ENCODE measurements at places on chromosomes 12 and 14. TPM values are rescaled to one million over a fixed set of nuclear protein-coding genes. Genes with fewer than 3 reads are reported as not detected.

DNA sequence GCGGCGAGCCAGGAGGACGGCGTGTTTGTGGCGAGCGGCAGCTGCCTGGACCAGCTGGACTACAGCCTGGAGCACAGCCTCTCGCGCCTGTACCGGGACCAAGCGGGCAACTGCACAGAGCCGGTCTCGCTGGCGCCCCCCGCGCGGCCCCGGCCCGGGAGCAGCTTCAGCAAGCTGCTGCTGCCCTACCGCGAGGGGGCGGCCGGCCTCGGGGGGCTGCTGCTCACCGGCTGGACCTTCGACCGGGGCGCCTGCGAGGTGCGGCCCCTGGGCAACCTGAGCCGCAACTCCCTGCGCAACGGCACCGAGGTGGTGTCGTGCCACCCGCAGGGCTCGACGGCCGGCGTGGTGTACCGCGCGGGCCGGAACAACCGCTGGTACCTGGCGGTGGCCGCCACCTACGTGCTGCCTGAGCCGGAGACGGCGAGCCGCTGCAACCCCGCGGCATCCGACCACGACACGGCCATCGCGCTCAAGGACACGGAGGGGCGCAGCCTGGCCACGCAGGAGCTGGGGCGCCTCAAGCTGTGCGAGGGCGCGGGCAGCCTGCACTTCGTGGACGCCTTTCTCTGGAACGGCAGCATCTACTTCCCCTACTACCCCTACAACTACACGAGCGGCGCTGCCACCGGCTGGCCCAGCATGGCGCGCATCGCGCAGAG, 873 bp downstream of the PLXNC1 start:
- peak overlapping the region; percentile 67 for H3K4me3 ChIP-seq
- H3K27me3 ChIP-seq = peaks cover 57% of the 10 kb centered on the region
- peak; percentile 57 for DNase-seq
- H3K36me3 ChIP-seq = no peaks in the 10 kb centered on the region
- no peak overlapping the region for H3K27ac ChIP-seq

DNA sequence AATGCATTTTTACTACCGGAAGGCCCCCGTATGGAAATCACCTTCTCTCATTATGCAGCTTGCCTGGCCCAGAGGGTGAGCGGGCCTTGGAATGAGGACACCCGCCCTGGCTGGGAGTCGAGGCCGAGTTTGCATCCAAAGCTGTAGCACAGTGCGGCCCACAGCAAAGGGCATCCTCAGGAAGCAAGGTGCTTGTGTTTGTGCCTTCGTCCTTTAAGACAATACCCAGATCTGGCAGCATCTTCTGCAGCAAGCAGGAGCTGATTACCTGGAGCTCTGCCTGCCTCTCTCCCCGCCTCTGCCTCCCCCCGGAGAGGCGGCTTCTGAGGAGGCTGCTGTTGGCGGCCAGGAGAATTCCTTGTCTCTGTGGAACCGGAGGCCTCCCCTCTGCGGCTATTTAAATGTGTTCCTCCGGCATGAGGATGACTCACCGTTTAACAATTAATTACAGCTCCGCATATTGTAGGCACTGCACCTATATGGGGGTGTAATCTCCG, 145.3 kb downstream of the CACNA1C start:
- peak; percentile 76 for DNase-seq
- H3K36me3 ChIP-seq = no peaks in the 10 kb centered on the region

DNA sequence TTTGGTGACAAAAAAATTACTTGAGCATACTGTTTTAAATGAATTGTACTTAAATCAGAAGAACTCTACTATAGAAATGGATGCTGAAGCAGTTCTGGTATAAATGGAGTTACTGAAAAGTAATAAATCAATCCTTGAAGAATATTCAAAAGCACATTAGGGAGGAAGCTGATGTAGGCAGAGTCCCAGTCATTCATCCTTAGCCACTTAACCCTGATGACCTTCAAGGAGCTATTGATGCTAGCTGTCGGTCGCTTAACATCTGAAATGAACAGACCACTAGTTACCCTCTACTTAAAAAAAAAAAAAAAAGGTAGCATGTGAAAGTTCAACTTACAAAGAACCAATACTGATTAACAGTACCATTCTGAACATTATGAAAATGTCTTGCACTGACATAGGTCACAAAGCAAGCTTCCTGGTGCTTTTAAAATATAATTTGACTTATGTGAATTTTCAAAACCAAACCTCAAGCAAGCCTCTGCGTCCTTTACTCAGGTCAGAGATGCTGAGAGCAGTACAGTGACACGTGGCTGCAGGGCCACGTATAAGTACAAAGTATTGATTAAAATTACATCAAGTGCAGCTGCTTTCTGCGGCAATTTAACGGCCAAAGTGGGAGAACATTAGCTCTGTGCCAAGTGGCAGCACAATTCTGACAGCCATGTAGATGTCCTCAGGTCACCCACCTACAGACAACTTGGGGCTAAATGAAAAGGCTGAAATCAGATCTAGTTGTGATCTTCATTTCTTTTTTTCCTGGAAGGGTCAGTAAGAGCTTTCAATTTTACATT, 18.1 kb downstream of the PPM1H start:
- 0 out of 2 replicates have a peak, but pooled peaks cover 9% of the 10 kb centered on the region for H3K27me3 ChIP-seq
- no peak overlapping the region for H3K27ac ChIP-seq

DNA sequence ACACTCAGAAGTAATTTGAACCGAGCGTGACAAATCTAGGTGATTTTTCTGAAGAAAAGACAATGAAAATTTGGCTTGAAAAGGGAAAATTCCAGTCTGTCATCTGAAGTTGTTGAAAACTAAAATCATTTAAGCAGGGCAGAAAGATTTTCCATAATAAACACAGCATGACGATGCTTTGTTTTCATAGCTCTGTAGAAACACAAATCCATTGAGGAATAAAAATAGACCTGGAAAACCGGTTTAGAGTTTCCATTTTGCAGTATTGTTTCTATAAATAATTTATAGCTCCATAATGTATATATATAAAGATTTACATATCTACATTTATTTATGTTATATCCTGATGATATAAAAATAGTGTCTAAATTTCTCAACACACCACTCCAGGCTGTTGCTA, 1918.5 kb upstream of the FLRT2 start:
- H3K4me1 ChIP-seq = no peaks in the 10 kb centered on the region
- no peak overlapping the region for H3K27ac ChIP-seq
- no peaks in the 10 kb centered on the region for H3K27me3 ChIP-seq
- DNase-seq = no peak

DNA sequence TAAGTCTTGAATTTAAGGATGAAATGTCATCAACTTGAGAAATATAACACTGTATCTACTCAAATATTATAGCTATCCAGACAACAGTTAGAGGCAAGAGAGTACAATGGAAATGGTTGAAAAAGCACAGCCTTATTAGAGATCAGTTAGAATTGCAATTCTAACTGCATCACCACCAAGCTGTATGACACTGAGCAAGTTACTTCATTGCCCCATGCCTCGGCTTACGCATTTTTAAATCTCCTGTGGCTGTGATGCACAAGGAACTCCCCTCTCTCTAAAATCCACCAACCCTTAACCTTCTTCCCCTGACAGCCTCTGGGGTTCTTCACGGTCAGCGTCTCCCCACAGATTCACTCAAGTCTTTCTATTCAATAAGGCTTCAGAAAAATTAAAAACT, 75.1 kb downstream of the MED13L start:
- peak overlapping the region; percentile 46 for H3K4me3 ChIP-seq
- H3K36me3 ChIP-seq = no peaks in the 10 kb centered on the region
- peaks cover 44% of the 10 kb centered on the region for H3K4me1 ChIP-seq
- H3K27me3 ChIP-seq = no peaks in the 10 kb centered on the region
- H3K27ac ChIP-seq = peak overlapping the region; percentile 15

GRCh38 chr12:112170376-112170775, 45.0 kb downstream of the TRAFD1 start:
- H3K4me1 ChIP-seq = no peaks in the 10 kb centered on the region
- no peak overlapping the region for H3K4me3 ChIP-seq
- no peak overlapping the region for H3K27ac ChIP-seq
- peak; percentile 61 for DNase-seq
- no peaks in the 10 kb centered on the region for H3K36me3 ChIP-seq

CCND2 gene
- total RNA-seq = 4.9 TPM

RAD52 gene
- total RNA-seq = 20.0 TPM

KRT72 gene
- not detected for total RNA-seq

RECQL gene
- total RNA-seq = 117 TPM

NEUROD4 gene
- not detected for total RNA-seq

Data from GM23248 (cell line).